ENCODE measurements at places on chromosomes 5 and 9.

DNA sequence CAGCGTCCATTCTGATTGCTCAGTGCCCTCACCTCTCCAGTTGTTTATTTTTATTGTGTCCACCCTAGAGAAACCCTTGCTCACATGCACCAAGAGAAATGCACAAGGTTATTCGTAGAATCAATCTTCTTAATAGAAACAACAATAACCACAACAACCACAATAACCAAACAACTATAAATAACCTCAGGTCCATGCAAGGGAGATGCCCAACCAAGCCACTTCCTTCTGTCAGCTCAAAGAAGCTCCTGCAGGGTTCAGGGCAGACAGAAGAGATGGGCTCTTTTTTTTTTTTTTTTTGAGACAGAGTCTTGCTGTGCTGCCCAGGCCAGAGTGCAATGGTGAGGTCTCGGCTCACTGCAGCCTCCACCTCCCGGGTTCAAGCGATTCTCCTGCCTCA, 14.9 kb upstream of the TCOF1 start:
- DNase-seq, result no peak

DNA sequence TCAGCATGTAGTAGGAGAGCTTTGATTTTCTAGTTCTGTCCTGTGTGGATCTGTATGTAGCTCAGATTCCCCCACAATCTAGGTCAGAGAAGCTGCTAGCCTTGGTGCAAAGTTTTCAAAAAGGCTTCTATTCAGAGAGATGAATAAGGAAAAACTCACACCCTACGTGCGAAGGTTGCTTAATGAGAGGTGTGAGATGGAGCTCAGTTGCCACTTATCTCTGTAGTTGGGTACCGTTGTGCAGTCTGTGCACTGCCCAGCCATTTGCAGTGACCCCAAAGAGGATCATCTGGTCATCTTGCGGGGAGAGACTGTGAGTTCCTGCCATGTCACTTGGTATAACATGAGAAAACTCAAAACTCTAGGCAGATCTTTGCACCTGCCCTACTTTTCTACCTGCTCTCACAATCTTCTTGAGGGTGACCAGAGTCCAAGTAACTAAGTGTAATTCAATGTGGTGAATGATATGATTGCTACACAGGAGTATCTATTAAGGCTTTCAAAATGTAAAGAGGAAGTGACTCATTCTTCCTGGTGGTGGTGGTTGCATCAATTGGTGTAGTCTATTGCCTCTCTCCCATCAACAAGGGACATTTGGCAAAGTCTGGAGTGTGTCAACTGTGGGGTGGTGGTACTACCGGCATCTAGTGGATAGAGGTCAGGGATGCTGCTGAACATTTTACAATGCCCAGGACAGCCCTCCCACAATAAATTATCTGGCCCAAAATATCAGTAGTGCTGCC, 65.2 kb downstream of the TMC1 start:
- DNase-seq, result peak; percentile 78

DNA sequence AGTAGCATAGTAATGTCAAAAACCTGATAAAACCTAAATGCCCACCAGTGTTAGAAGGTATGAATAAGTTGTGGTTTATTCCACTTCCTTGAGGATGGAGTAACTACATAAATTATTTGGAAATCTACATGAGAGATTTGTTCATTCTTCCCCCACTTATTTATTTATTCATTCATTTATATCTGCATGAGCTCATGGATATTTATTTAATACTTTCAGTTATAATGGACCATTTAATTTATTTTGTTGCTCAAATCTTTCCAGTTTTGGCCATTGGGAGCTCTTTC, 223.8 kb upstream of the S1PR3 start:
- no peak for DNase-seq

DNA sequence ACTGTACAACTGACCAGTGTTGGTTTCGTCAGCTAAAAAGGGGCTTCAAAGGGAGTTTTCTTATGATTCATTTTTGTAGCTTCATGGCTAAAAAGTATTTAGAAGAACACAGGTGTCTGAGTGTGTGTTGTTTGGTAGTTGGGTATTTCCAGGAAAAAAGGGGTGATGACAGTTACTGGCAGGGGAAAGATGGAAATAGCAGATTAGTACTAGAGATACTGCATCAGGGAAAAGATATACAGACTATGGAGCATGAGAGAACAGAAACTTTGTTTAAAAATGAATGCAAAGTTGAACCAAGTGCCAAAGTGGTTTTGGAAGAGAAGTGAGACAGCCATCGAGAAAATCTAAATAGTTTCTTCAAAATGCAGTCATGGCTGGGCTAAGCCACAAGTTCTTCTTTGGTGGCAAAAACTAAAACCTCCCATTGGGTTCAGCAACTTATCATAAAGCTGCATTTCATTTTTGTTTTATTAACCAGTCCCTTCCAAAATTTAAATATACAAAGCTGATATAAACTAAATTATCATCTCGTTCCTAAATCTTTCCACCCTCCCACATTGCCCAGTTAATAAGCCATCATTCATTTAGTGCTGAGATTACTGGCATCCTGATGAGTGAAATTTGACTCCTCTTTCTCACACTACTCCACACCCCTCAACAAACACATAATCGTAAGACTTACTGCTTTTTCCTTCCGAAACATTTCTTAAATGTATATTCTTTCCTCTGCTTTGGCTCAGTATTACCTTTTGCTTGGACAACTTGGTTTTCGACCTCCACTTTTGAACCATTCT, 33.5 kb downstream of the ELL2 start:
- DNase-seq, result peak; percentile 79

GRCh38 chr9:103942651-103943050, 151.5 kb upstream of the SMC2 start:
- DNase-seq, result no peak

DNA sequence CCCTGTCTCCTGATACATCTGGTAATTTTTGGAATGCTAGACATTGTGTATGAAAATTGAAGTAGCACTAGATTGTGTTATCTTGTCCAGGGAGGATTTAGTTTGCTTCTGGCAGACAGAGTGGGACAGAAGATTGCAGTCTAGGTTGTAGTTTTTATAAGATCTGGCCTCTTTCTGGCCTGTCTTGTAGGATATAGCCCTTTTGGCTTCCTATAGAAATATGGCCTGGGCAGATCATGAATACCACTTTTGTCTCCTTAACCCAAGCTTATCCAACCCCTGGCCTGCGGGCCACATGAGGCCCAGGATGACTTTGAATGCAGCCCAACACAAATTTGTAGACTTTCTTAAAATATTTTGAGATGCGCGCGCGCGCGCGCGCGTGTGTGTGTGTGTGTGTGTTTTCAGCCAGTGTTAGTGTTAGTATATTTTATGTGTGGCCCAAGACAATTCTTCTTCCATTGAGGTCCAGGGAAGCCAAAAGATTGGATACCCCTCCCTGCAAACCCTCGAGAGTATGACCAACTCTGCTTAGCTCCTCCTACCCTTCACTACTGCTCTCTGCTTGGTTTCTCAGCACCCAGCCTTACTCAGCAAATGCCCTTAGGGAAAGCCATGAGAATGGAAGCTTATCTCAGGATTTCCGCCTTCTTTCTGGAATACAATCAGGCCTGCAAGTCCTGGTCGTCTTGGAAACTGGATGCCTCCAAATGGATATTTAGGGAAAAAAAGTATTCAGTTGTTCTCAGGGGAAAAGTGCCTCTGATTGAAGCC, 26.5 kb downstream of the ANKRD33B start:
- DNase-seq, result no peak

- no peak for DNase-seq
Measured at GRCh38 chr5:170483701-170484458, 19.9 kb upstream of the KCNIP1 start.

DNA sequence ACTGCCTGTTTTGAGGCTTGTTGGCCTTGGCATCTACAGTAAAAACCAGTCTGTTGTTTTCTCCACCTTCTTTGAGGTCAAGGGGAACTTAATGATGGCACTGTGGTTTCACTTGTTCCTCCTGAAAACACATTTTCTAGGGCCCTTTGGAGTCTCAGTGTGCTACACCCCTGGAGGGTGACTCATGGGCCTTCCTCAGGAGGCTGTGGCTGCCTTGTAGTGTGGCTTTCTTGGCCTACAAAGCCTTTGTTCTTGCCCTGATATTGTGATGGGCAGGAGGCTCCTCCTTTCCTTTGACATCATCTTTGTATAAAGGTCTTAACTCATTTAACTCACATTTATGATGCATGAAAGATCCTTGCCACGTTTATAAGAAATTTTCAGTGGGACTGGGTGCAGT, 56.3 kb upstream of the GPBP1 start:
- DNase-seq, result peak; percentile 67

DNA sequence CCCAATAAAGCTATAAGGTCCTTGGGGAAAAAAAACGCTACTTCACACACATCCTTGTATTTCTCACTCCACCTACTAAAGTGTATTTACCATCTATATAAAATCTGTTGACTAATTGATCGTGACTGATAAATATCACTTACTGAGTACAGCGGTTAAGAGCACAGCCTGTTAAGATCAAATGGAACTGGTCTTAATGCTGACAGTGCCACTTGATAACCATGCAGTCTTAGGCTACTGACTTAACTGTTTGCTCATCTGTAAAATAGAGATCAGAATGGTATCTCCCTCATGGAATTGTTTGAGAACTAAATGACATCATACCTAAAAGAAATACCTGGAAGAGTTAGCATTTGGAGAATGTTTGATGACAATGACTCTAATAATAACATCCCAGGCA, 67.5 kb downstream of the ZFAND5 start:
- DNase-seq, result no peak

DNA sequence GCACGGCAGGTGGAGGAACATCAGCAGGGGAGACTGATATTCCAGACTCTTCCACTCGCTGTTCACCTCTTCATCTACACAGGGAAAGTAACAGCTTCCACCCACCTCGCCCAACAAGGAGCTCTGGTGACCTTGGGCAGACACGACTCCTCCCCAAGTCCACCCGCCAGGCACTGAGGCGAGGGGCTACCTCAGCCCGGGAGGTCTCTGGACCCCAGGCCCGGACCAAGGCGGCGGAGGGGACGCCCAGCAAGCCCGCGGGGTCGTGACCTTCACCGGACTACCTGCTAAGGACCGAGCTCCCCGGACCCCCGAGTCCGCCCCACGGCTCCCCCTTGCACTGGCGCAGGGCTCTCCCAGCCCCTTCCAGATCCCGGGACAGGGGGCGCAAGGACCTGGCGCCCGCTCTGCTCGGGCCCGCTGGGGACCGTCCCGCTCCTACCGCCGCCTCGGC, 70.2 kb upstream of the LPCAT1 start:
- DNase-seq, result no peak

DNA sequence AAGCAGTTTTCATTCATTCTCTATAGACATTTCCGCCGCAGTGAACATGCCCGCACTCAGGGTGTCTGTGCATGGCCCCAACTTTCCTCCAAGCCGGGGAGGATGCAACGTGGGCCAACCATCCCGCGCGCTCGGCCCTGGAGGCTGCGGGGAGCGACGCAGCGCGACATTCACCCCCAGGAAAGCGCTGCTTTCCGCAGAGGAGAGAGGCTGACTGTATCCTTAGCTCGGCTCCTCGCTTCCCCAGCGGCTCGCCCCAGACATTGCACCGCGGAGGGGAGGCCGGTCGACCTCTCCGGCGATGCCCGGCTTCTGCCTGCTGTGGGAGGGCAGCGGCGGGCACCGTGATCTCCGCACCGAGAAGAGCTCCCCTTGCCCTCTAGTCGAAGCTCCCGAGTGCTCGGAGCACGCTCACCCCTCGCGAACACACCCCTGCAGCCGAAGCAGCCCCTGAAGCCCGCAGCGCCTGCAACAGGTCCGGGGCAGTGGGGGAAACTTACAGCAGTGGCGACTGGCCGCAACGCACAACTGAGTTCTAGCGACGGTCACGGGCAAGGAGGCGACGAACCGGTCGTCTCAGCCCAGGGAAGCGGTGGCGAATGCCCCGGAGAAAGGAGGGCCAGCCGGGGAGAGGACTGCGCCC, 600 bp downstream of the ENC1 start:
- DNase-seq, result peak; percentile 63

DNA sequence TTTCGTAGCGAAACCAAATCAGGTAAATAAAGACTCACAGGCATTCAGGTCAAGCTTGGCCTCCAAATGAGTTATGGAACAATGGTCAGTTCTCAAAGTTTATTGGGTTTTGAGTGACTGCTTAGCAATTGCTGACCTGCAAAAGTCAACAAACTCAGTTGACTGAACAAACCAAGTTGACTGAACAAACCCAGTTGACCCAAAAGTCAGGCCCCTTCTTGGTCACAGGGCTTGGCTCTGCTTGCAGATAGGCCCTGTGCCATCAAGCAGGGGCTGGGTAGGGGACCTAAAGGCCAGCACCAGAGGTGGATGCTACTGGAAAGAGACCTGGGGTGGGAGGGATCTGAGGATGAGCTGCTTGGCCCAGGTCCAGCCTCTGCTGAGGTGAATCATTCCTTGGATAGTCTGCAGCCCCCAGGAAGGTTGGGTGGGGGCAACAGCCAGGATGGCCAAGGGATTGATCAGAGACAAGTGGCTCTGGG, 64.6 kb downstream of the GADD45G start:
- no peak for DNase-seq

DNA sequence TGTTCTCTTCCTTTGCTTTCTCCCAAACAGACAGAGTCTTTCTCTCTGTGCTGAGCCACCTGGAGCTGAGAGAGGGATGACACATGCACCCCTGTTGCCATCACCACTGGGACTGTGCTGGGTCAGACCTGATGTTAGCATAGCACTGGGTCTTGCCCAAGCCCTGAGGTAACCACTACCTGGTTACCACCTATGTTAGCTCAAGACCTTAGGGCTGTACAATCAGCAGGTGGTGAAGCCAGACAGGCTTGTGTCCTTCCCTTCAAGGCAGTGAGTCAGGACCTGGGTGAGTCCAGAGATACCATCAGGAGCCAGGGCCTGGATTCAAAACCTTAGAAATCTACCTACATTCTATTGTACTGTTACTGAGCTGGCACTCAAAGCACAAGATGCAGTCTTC, 32.1 kb downstream of the FST start:
- no peak for DNase-seq

GRCh38 chr9:69815313-69815712, 5.3 kb upstream of the CFAP95 start:
- no peak for DNase-seq

DNA sequence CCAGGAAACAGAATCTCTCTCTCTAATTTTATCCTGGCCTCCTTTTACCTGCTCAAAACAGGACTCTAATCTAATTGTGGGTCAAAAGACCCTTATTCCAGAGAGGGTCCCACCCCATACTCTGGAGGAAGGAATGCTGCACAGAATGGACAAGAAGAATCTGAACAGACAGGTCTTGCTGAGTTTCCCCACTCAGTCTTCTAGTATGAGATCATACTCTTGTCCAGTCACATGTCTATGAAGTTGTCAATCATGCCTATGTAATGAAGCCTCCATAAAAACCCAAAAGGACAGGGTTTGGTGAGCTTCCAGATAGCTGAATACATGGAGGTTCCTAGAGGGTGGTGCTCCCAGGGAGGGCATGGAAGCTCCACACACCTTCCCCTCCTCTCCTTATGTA, 123.9 kb upstream of the FER start:
- no peak for DNase-seq

DNA sequence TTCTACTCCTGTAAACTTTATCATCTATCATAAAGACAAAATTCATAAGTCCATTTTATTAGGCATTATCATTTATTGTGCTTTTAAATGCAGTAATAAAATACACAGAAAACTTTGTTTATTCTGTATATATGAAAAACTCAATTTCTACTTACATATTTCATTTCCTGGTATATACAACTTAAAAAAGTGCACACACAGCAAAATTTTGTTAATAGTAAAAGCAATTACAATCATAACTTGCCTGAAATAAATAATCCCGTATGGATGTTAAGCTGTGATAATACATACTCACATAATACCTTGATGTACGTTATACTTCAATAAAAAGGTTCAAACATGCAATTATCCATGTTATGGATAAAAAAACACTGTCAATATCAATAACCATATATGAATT, 19.2 kb downstream of the ELL2 start:
- DNase-seq, result no peak

GRCh38 chr5:88808153-88808552, 74.8 kb downstream of the MEF2C start:
- no peak for DNase-seq

- peak; percentile 47 for DNase-seq
Measured at GRCh38 chr9:130444565-130445221, at the start of gene ASS1. Gene ASS1, plus strand, starts transcription at chr9:130444961. Its CDS starts 7,268 bp downstream, at chr9:130452229.

Data from activated CD4-positive, alpha-beta T cell treated with anti-CD3 and anti-CD28 coated beads, Interleukin-2, Interleukin-6, amounts not matched to agents 100 ng/mL and 50 ng/mL, durations not matched to agents 16 hours and 8 hours (primary cell).